ENCODE measurements at places on chromosomes 2 and 18.

DNA sequence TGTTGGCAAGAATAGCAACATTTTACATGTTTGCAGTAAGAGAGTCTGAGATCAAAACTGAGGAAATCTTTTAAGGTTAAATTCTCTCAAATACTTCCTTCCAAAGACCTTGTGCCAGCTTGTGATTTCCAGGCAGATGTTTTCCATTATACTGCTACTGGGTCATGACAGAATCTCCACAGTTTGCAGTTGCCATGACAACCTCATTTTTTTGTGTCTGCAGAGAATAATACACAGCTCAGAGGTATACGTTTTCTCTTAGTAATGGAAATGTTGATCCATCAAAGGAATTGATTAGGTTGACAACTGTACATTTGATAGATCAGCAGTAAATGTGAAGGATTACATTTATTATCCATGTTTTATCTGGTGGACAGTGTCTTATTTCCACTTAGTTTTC lies 29.1 kb upstream of the CSRNP3 start:
- DNase-seq = peak; percentile 36

DNA sequence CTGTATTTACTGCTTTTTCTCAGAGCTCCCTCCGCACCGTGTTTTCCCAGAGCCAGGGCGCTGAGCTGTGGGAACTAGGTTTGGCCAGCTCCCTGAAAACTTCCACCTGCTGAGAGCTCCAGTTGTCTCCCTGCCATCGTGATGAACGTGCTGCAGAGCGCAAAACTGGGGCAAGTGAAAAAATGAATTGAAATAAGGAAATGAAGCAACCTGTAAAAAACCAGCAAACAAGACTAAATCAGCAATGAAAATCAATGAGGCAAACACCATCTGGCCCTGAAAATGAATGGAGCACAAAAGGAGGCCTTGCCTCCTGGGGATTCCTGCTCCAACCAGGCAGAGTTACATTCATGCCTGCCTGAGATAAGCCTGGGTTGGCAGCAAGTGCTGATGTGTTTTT lies 129.9 kb downstream of the MARCHF4 start:
- DNase-seq = no peak

GRCh38 chr18:47680488-47680887 lies 250.0 kb downstream of the SMAD2 start:
- DNase-seq = no peak

GRCh38 chr2:139963863-139964355 lies 1183.7 kb upstream of the NXPH2 start:
- no peak for DNase-seq

DNA sequence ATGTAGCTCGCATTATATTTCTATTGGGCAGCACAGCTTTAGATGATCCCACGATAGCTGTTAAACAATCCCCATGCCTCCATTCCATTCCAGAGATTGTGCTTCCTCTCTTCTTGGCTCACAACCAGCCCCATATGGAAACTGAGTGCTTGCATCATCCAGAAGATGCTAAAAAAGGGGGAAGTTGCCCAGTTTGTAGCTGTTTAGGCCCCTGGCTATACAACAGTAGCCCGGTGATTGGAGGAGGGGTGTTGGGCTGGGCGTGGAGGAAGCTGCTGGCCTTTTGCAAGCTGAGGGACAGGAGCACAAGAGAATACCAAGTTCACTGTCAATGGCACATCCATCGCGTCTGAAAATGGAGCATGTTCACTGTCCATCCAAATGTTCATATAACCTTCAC lies 360.2 kb downstream of the ALK start:
- no peak for DNase-seq

GRCh38 chr2:60023256-60023985 lies 530.0 kb downstream of the BCL11A start:
- no peak for DNase-seq

- DNase-seq = no peak
Measured at GRCh38 chr2:199470672-199471442, 13.1 kb upstream of the SATB2 start.

DNA sequence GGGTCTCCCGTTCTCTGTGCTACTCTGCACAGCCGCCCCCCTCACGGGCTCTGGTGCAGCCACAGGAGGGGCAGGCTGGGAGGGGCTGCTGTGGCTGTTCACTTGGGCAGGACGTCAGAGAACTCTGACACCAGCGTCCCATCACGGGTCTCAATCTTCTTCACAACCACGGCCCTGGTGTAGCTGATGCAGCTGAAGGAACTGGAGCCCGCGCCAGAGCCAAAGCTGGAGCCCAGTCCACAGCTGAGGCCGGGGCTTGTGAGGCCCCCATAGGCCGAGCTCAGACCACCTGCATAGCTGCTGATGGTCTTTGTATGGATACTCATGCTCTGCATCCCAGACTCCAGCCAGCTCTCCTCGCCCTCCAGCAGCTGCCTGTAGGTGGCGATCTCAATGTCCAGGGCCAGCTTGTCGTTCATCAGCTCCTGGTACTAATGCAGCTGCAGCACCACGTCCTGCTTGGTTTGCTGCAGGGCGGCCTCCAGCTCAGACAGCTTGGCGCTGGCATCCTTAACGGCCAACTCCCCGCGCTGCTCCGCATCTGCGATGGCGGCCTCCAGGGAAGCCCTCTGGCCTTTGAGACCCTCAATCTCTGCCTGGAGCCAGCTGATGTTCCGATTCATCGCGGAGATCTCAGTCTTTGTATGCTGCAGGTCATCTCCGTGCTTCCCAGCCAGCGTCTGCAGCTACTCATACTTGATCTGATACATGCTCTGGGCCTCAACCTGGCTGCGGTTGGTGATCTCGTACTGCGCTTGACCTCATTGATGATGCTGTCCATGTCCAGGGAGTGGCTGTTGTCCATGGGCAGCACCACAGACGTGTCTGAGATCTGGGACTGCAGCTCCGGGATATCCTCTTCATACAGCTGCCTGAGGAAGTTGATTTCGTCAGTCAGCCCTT lies 7.4 kb upstream of the DUSP19 start:
- DNase-seq = peak; percentile 17

GRCh38 chr2:26534098-26534864 lies 56.4 kb upstream of the OTOF start:
- DNase-seq = no peak

- DNase-seq = no peak
Measured at GRCh38 chr2:18855027-18855426, 265.7 kb upstream of the NT5C1B start.

- DNase-seq = no peak
Measured at GRCh38 chr2:191738003-191738402, 60.1 kb downstream of the NABP1 start.

DNA sequence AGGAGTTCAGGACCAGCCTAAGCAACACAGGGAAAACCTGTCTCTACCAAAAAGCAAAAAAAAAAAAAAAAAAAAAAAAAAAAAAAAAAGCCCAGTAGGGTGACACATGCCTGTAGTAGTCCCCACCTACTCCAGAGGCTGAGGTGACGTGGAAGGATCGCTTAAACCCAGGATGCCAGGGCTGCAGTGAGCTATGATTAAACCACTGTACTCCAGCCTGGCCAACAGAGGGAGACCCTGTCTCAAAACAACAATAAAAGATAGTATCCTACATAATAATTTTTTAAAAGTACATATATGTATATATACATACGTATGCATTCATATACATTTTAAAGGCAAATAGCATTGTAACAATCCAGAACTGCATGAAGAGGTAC lies 51.7 kb downstream of the SOS1 start:
- no peak for DNase-seq

- DNase-seq = no peak
Measured at GRCh38 chr18:29629493-29630036, 1413.0 kb downstream of the DSC3 start.

DNA sequence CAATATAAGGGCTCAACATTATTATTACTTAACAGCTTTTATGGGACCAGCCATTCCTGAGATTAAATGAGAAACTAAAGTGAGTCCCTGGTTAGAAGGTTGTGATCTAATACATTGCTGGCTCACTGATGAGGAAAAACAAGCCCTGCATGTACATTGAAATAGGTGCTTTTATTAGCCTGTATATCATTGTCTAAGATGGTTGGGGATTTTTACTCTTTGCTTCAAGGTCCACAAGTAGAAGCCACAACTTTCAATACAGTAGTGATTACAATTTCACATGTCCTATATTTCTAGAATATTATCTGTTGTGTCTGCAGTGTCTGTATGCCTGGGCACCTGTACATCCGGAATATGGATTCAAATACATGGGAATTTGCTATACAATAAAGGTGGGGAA lies 104.1 kb upstream of the FZD5 start:
- no peak for DNase-seq

DNA sequence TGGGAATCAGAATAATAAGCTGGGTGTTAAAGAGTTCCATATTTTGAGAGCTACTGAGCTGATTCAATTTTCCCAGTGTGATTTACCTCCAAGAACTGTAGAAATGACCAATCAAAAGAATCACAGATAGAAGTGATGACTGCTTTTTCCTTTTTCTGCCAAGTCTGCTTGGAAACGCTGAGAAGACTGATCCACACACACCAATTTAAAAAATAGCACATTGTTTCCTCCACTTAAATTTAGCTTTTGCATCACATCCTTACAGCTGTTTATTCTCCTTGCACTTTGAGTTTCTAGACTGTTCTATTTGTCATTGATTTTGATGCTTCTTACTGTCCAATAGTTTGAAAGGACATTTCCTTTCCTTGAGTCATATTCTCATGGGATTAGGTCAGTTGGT lies 590.3 kb upstream of the CHAC2 start:
- no peak for DNase-seq

GRCh38 chr2:196431076-196431475 lies 208.4 kb upstream of the CCDC150 start:
- DNase-seq = no peak

DNA sequence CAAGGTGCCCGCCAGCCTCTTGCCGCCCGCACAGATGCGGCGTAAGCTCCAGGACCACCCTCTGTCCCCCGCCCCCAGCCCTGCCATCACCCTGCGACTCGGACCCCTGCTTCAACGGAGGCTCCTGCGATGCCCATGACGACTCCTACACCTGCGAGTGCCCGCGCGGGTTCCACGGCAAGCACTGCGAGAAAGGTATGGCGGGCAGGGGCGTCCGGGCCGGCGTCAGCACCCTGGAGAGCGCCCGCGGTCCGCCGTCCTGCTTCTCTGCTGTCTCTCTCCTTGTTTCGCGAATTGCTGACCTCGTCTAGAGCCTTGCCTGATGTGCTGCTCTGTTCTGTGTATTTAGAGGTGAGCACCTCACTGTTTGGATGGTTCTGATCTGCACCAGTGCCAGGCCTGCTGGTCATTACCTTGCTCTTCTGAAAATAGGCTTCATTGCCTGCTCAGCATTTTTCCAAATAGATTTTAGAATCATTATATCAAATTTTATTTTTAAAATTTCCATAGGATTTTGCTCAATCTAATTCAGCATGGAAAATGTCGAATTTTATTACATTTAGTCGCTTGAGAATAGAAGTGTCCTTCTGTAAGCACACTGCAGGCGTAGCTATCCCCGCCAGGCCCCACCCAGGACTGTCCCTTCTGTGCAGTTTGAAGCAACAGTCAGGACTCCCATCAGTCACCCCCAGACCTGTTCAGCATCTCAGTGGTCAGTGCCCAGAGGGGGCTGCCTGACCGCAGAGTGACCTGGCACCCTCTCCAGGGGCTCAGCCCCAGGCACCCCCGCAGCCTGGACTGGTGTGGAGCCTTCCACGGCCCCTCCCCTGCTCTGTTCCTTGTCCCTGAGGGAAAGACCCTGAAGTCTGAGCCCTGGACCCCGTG lies 51.6 kb downstream of the SNED1 start:
- DNase-seq = no peak

GRCh38 chr18:40485318-40485717 lies 1469.7 kb upstream of the PIK3C3 start:
- DNase-seq = no peak

DNA sequence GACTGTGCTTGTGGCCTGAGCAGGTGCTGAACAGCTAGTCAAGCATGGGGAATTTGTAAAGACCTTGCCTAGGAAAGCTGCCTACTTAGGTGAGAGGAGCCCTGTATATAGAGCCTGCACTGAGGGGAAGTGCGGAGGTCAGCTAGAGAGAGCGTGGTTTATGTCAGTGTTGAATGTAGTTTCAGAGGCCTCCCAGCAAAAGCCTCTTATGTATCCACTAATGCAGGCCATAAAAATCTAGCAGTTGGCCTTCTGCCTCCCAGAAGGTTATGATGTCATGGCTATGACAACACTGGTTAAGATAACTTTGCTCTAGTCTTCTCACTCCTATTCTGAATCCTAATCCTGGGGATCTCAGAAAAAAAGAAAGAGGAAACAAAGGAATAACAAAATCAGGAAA lies 88.9 kb downstream of the ASXL3 start:
- no peak for DNase-seq

DNA sequence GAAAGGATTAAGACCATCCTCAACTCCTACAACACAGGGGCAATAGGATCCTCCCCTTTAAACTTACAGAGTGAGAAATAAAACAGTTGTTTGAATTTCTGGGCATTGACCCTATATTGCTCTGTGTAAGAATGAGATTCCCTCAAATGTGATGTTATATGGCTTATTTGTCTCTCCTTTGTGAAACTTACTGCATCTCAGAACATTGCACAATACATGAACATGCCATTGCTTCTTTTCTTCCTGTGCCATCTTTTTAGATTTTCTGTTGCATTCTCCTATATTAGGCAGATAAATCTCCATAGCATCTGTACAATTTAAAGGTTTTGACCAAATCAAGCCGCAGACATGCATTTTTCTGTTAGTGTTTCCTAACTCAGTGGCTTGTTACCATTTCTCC lies 941.9 kb upstream of the FANCL start:
- DNase-seq = no peak

DNA sequence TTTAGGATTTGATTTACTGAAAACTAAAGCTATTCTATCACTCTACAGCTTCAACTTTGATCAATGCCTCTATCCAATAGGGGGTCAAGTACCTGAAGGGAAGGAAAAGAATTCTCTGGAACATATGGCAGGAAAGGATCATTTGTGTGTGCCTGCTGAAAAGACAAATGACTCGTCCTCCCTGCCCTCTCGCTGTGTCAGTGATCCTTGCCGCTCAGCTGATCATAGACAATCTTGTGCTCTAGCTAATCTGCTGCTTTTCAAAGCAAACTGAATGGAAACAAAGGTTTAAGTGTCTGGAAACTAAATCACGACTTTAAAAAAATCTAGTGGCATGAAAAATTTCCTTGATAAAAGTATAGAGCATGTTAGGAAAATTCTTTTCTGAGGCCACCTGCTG lies 75.6 kb upstream of the CPO start:
- no peak for DNase-seq

DNA sequence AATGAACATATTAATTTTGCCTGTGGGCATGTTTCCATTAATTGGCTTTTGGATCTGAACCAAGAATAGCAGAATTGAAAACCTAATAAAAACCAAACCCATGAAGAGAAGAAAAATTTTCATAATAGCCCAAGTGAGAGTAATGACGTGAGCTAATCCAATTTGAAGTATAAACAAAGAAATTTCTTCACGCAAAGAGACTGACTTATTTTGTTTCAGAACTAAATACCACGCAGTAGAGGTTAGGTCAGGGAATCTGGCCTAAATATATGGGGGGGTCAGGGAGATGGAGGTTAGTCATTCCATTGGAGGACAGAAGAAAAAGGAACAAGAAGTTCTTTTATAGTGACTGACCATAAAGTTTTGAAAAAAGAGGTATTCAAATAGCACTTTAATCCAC lies 94.1 kb upstream of the CYP1B1 start:
- no peak for DNase-seq

- DNase-seq = no peak
Measured at GRCh38 chr2:86492048-86492453, 50.9 kb downstream of the KDM3A start.

- no peak for DNase-seq
Measured at GRCh38 chr2:118055512-118056164, 32.6 kb upstream of the INSIG2 start.

- no peak for DNase-seq
Measured at GRCh38 chr2:150887926-150888325, 373.7 kb downstream of the RBM43 start.

GRCh38 chr18:76662626-76663025 lies 159.7 kb upstream of the ZNF236 start:
- no peak for DNase-seq

All from left lung (tissue), 14 donors.